Left ventricle myocardium inferior (tissue), 1 donor: ENCODE measurements at places on chromosomes 12 and 14. TPM values are rescaled to one million over a fixed set of nuclear protein-coding genes. Genes with fewer than 3 reads are reported as not detected.

GRCh38 chr12:107179871-107180270 lies 86.5 kb upstream of the CRY1 start:
- H3K27me3 ChIP-seq = peaks cover 82% of the 10 kb centered on the region
- no peaks in the 10 kb centered on the region for H3K4me1 ChIP-seq
- H3K4me3 ChIP-seq = no peak overlapping the region
- DNase-seq = no peak
- no peaks in the 10 kb centered on the region for H3K36me3 ChIP-seq
- no peak overlapping the region for H3K27ac ChIP-seq

GPR162 gene
- total RNA-seq = 6.5 TPM

GRCh38 chr12:69846976-69847375 lies 21.9 kb downstream of the MYRFL start:
- no peaks in the 10 kb centered on the region for H3K36me3 ChIP-seq
- H3K27ac ChIP-seq = no peak overlapping the region
- H3K4me1 ChIP-seq = no peaks in the 10 kb centered on the region
- H3K27me3 ChIP-seq = no peaks in the 10 kb centered on the region
- DNase-seq = no peak

DNA sequence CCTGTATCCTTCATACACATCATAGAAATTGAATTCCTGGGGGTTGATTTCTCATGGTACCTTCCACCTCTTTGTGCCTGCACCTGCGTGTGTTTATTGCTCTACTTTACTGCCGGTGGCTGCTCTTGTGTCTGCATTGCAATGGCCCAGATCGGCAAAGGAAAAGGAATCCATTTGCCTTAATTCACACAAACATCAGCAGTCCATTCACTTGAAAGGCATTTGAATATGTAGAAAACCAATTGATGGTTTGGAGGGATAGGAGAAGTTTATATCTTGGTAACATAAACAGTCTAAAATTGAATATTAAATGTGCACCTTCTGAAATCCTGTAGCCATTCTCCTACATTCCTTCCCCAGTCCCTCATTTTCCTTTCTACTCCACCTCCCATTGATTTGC lies 74.0 kb downstream of the SNAPC1 start:
- no peak for DNase-seq
- H3K4me3 ChIP-seq = no peak overlapping the region
- H3K27ac ChIP-seq = no peak overlapping the region
- H3K27me3 ChIP-seq = no peaks in the 10 kb centered on the region

DNA sequence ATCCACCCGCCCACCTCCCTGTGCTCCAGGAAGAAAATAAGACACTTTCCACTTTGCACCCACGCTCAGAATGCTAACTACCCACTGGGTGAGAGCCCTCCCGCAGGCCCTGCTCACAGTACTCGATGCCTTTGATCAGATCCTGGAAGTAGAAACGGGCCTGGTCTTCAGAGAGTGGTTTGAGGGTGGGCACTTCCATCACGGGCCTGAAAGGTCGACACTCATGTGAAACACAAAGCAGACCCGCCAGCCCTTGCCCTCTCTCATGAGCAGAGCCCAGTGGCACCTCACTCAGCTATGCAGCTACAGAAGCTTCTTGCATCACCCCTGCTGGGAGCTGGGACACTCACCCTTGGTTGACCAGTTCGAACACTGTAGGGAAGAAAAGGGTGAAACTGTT lies 41.1 kb downstream of the CAMKK2 start:
- no peaks in the 10 kb centered on the region for H3K4me1 ChIP-seq
- no peaks in the 10 kb centered on the region for H3K27me3 ChIP-seq
- peaks cover 91% of the 10 kb centered on the region for H3K36me3 ChIP-seq
- no peak overlapping the region for H3K4me3 ChIP-seq
- no peak overlapping the region for H3K27ac ChIP-seq

DNA sequence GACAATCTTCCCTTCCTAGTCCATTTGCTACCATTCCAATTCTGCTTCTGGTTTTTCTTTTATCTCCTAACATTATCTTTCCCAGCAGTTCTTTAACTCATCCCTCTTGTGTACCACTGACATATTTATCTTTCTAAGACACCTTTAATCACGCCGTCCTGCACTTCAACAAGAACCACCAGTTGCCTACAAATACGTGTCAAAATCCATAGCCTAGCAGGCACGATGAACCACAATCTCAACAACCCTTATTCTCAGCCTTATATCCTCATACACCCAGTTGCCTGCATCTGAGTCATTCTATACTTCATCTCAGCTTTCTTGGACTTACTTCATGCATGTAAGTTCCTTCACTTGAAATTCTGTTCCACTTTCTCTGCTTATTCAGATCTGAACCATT lies 16.4 kb upstream of the ST8SIA1 start:
- no peaks in the 10 kb centered on the region for H3K27me3 ChIP-seq
- no peak overlapping the region for H3K4me3 ChIP-seq
- H3K36me3 ChIP-seq = no peaks in the 10 kb centered on the region
- H3K27ac ChIP-seq = no peak overlapping the region
- H3K4me1 ChIP-seq = no peaks in the 10 kb centered on the region

KCNMB4 gene
- total RNA-seq = 1.4 TPM

- H3K4me3 ChIP-seq = no peak overlapping the region
- H3K27me3 ChIP-seq = no peaks in the 10 kb centered on the region
- peak overlapping the region; percentile 64 for H3K27ac ChIP-seq
- H3K4me1 ChIP-seq = no peaks in the 10 kb centered on the region
- DNase-seq = no peak
- H3K36me3 ChIP-seq = no peaks in the 10 kb centered on the region
These were observed 227.9 kb downstream of the DACT1 start for GRCh38 chr14:58865514-58866281.

GRCh38 chr12:32515137-32515873 lies 115.9 kb downstream of the FGD4 start:
- no peak for DNase-seq
- H3K4me1 ChIP-seq = peaks cover 57% of the 10 kb centered on the region
- H3K27ac ChIP-seq = no peak overlapping the region
- H3K27me3 ChIP-seq = no peaks in the 10 kb centered on the region

- peak overlapping the region; percentile 90 for H3K4me3 ChIP-seq
- peak overlapping the region; percentile 92 for H3K27ac ChIP-seq
- H3K4me1 ChIP-seq = peaks cover 66% of the 10 kb centered on the region
- DNase-seq = no peak
These were observed 669 bp downstream of the FANCM start for GRCh38 chr14:45136399-45136798.

DNA sequence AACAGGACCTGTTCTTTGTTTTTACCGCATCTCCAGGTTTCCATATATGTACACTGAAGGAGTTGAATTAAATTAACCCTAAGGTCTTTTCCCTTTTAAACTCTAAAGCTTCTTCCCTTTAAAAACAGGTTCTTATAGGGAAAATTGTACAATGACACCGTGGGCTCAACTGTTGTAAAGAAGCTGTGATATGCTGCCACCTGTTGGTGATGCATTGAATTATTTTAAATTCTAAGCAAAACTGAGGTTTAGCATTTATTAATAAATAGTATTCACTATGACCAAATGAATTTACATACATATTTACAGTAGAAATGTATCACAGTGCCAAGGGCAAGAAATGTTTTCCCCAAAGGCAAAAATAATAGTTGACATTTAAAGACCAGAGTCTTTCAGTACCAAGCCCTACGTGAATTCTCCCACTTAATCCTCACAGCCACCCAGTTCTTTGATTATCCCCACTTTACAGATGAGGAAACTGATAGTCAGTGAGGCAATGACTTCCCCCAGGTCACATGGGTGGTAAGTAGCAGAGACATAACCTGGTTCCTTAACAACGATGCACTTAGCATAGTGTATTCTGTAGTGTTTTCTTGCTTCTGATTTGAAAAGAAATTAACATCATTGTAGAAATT lies 35.7 kb upstream of the TMEM263 start:
- H3K27ac ChIP-seq = no peak overlapping the region
- peaks cover 5% of the 10 kb centered on the region for H3K4me1 ChIP-seq
- H3K27me3 ChIP-seq = no peaks in the 10 kb centered on the region
- no peak overlapping the region for H3K4me3 ChIP-seq
- no peaks in the 10 kb centered on the region for H3K36me3 ChIP-seq

DNA sequence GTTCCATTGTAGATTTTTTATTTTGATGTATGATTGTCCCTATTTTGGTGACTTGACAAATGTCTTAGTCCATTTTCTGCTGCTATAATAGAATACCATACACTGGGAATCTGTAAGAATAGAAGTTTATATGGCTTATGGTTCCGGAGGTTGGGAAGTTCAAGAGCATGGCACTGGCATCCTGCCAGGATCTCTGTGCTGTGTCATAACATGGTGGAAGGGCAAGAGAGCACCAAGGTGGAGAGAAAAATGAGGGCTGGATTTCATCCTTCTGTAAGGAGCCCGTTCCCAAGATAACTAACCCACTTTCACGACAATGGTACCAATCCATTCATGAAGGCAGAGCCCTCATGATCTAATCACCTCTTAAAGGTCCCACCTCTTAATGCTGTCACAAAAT lies 176.7 kb downstream of the TMEM132D start:
- H3K4me1 ChIP-seq = no peaks in the 10 kb centered on the region
- no peak for DNase-seq
- no peak overlapping the region for H3K27ac ChIP-seq
- H3K4me3 ChIP-seq = no peak overlapping the region
- no peaks in the 10 kb centered on the region for H3K36me3 ChIP-seq

RD3L gene
- total RNA-seq = 30.7 TPM

DNA sequence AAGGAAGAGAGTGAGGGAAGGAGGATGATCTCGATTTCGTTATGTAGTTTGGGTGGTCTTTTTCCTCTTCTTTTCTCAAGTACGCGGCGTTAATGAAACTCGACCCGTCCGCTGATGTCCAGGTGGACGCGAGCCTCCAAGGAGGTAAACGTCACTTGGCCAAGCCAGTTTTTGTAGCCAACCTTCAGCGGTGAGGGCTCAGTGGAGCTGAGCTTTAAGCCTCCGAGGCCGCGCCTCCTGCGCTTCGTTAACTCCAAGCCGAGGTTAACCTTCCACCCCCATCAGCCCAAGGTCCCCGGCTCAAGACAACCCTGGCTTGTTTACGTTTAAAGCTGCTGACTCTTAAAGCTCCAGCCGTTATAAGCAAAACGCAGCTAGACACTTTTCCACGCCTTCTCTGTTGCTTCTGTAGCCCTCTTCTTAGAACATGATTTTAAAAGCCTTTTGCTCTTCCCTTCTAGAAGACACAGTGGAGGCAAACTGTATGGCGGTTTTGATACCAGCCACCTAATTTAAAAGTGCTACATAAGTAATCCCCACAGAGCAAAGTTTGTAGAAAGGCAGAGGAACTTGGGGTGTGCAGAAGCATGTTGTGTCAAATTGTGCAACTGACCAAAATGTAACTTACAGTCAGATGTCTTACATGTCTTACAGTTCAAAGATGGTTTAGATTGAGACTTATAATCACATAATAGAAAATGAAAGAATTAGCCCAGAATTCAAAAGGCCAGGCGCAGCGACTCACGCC lies 923 bp upstream of the ITPR2 start:
- H3K27ac ChIP-seq = peak overlapping the region; percentile 70
- H3K36me3 ChIP-seq = no peaks in the 10 kb centered on the region
- H3K4me1 ChIP-seq = peaks cover 31% of the 10 kb centered on the region

- peaks cover 83% of the 10 kb centered on the region for H3K4me1 ChIP-seq
- no peaks in the 10 kb centered on the region for H3K36me3 ChIP-seq
- no peaks in the 10 kb centered on the region for H3K27me3 ChIP-seq
- DNase-seq = no peak
These were observed 163.4 kb downstream of the SAMD4A start for GRCh38 chr14:54730156-54730961.

SYNJ2BP gene
- total RNA-seq = 67.6 TPM

TESPA1 gene
- 0.27 TPM for total RNA-seq

- H3K27me3 ChIP-seq = no peaks in the 10 kb centered on the region
- no peak for DNase-seq
- H3K27ac ChIP-seq = no peak overlapping the region
- no peaks in the 10 kb centered on the region for H3K4me1 ChIP-seq
- H3K36me3 ChIP-seq = peaks cover 96% of the 10 kb centered on the region
- H3K4me3 ChIP-seq = no peak overlapping the region
These were observed 57.9 kb downstream of the GPR68 start for GRCh38 chr14:91186515-91187066.

GRCh38 chr12:52984136-52984535 lies 22.1 kb upstream of the EIF4B start:
- H3K4me3 ChIP-seq = no peak overlapping the region
- H3K36me3 ChIP-seq = no peaks in the 10 kb centered on the region
- no peak for DNase-seq
- H3K27ac ChIP-seq = no peak overlapping the region

DNA sequence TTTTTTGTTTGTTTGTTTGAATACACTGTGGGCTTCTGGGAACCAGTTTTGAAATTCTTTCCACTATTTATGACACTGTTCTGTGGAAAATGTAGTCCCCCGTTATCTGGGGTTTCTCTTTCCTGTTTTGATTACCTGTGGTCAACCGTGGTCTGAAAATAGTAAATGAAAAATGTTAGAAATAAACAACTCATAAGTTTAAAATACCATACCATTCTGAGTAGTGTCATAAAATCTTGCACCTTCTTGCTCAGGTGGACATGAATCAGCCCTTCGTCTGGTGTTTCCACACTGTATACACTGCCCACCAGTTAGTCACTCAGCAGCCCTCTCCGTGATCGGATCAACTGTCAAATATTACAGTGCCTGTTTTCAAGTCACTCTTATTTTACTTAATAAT lies 5.1 kb upstream of the PAPOLA start:
- no peak overlapping the region for H3K27ac ChIP-seq
- DNase-seq = no peak
- H3K4me1 ChIP-seq = peaks cover 13% of the 10 kb centered on the region
- peaks cover 16% of the 10 kb centered on the region for H3K27me3 ChIP-seq
- no peaks in the 10 kb centered on the region for H3K36me3 ChIP-seq
- no peak overlapping the region for H3K4me3 ChIP-seq

- peak overlapping the region; percentile 40 for H3K27ac ChIP-seq
- DNase-seq = peak; percentile 6
- H3K36me3 ChIP-seq = no peaks in the 10 kb centered on the region
- peaks cover 32% of the 10 kb centered on the region for H3K4me1 ChIP-seq
- peak overlapping the region; percentile 17 for H3K4me3 ChIP-seq
These were observed 3.4 kb downstream of the PTPN6 start for GRCh38 chr12:6954316-6955107.

PDE3A gene
- 161 TPM for total RNA-seq

- no peak overlapping the region for H3K27ac ChIP-seq
- no peak for DNase-seq
- no peaks in the 10 kb centered on the region for H3K36me3 ChIP-seq
- H3K27me3 ChIP-seq = peaks cover 7% of the 10 kb centered on the region
- H3K4me1 ChIP-seq = no peaks in the 10 kb centered on the region
- H3K4me3 ChIP-seq = no peak overlapping the region
These were observed 24.9 kb upstream of the PRKAB1 start for GRCh38 chr12:119642986-119643385.

- no peak overlapping the region for H3K4me3 ChIP-seq
- no peak for DNase-seq
- H3K27ac ChIP-seq = no peak overlapping the region
- H3K4me1 ChIP-seq = no peaks in the 10 kb centered on the region
These were observed 57.4 kb downstream of the RPH3A start for GRCh38 chr12:112848972-112849371.
